ENCODE measurements at places on chromosomes 5 and 9.

DNA sequence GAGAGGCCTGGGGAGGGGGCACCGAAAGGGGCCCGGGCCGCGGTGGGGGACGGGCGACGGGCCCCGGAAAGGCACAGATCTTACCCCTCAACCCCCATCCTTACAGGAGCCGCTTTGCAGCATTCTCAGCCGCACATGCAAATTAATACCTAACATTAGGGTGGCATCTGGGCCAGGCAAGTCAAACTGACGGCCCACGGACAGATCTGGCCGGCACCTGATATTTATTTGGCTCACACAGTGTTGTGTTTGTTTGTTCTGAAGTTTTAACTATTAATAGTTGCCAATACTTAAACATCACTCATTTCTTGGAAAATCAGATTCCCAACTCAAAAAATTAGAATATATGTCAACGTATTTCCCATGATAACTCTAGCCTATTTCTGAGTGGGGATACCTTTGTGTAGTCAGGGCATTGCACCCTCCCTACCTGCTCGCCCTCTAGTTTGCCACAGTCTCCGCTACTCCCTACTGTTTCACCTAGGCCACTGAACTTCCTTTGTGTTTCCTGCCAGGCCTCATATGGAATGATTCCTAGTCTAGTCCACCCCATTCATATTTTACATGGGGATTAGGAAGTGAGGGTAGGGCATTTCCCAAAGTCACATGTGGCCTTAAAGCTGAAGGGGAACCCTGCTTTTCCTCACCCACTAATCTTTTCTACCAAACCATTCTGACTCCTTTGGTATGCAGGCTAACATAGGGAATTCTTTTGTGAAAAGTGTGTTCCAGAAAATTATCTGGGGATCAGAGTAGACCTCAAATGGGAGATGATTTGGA, 71.9 kb upstream of the LARP1 start:
- DNase-seq, result no peak

DNA sequence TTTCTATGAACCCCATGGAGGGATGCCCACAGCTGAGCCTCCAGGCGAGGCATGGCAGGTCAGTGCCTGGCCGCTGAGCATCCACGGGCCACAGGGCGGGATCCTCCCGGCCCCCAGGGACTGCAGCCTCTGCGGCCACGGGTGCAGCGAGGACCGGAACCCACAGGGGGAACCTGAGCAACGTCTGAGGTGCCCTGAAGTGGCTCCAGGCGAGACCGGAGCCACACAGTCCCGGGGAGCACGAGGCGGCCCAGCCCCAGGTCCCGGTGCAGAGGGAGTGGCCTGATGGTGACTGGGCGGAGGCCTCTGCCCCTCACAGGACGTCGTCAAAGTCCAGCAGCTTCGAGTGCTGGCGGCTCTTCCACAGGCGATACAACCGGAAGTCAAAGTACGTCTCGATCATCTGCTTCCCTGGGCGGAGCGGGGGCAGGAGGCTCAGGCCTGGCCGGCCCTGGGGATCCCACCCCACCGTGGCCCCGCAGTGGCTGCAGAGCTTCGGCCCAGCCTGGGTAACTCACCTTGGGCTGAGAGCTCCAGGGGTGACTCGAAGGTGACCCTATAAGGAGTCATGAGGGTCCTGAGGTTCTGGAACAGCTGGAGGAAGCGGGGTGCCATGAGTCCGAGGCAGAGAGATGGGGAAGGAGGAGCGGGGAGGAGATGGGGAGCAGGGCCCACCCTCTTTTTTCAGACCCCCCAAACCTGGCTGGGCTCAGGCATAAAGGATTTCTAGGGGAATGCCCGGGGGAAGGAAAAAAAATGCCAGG, 8.1 kb upstream of the ENTPD8 start:
- no peak for DNase-seq

GRCh38 chr9:87119328-87119881, 172.1 kb upstream of the GAS1 start:
- no peak for DNase-seq

DNA sequence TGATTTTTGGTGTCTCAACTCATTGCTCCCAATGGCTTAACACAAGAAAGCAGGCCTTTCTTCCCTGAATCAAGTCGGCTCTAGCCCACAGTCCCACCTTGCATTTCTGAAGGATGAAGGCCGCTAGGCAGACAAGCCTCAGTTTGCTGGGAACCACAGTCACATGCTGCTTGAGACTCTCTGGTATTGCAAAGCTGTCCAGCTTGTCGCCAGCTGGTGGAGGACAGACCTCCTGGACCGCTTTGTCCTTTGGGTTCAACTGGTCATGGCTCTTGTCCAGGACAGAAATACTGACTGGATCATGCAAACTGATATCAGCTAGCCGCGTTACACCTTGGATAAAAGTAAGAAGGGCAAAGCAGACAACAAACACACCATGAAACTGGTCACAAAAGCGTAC, 23.1 kb downstream of the DDX31 start:
- DNase-seq, result no peak

All from naive B cell (primary cell).